ENCODE measurements at places on chromosomes 6 and 20.

DNA sequence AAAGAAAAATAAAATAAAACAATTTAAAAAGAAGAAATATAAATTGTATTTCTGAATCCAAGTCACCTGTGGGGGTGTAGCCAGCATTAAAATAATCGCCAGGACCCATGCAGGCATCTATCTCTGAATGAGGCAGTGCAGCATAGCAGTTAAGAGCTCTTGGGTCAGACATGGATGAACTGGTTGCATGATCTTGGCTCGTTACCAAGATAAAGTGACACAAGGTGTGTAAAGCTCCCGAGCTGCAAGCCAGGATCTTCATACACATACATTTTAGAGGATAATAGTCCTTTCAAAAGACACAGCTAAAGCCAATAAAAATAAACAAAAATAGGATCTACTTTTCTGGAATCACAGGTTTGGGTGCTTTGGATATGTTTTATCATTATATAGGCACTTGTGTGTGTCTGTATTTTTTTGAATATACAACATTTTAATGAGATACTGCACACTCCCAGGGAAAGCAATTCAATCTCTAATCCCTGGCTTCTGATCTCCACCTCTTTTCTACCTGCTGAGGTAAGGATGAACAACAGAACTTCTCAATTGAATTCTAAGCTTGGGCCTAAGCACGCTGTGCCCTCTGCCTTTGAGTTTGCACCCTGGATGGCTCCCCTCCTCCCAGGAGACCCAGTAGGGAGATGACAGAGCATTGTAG lies 8.9 kb downstream of the TRIM10 start:
- DNase-seq, result no peak

GRCh38 chr6:108838101-108838717 lies 10.0 kb upstream of the ARMC2 start:
- DNase-seq, result no peak

- no peak for DNase-seq
Measured at GRCh38 chr20:46563170-46563859, 12.9 kb upstream of the OCSTAMP start.

- no peak for DNase-seq
Measured at GRCh38 chr20:37480919-37481318, 40.1 kb upstream of the NNAT start.

DNA sequence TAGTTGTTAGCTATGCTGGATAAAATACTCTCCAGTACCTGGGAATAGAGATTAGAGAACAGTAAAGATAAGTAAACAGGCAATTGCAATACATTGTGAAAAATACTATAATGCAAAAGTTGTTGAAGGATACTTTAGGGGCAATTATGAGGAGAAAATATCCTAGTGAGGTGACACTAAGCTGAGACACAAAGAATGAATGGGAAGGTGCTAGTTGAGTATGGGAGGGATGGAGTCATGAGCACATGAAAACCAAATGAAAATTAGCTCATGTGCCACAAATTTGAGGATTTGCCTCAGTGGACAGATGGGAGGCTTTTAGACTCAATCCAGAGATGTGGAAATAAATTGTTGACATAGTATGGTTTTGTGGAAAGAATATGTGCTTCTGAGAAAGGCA lies 370.5 kb upstream of the MMS22L start:
- no peak for DNase-seq

DNA sequence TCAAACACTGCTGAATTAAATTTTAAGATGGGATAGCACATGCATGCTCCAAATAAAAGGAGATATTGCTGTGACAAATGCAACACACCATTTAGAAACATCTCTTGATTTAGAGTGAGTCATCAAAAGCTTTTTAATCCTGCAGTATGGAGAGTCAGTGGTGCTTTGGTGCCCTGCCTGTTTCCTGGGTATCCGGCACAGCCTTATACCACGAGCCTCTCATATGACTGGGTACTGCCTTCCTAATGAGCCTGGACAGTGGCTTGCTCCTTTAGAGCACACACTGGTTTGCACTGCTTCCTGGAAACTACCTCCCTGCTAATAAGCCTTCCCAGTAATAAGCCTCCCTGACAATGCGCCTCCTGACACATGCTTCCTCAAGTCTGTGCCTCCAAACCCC lies 65.3 kb upstream of the KCNK16 start:
- DNase-seq, result no peak

GRCh38 chr20:21804802-21805201 lies 99.3 kb downstream of the PAX1 start:
- DNase-seq, result no peak

GRCh38 chr20:35700625-35701148 lies 1.5 kb downstream of the ROMO1 start:
- no peak for DNase-seq

DNA sequence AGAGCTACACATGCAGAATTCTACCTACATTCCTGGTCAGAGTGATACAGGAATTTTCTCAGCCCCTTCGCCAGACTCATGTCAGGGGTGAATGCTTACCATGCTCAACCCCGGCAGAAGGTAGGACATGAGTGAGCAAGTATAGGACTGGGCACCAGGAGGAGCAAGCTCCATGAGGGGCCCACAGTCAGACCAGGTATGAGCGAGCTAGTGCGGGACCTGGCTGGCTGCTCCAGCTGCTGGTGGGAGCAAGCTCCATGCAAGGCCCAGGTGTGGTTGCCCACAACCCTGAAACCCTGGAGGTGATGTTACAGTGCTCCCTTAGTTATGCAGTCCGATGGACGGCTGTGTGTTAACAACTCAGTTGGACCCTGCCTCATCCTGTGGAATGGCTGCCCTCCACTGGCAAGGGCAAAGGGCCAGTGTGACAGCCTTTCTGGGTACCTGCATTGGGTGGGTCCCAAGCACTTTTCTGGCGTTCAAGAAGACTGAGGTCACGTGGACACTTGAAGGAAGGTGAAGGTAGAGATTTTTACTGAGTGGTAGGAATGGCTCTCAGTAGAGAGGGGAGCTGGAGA lies 503.5 kb upstream of the CITED2 start:
- DNase-seq, result no peak

- DNase-seq, result no peak
Measured at GRCh38 chr6:52144196-52145076, 41.7 kb upstream of the IL17A start.

- DNase-seq, result no peak
Measured at GRCh38 chr20:24006626-24007025, 18.0 kb upstream of the GGTLC1 start.

DNA sequence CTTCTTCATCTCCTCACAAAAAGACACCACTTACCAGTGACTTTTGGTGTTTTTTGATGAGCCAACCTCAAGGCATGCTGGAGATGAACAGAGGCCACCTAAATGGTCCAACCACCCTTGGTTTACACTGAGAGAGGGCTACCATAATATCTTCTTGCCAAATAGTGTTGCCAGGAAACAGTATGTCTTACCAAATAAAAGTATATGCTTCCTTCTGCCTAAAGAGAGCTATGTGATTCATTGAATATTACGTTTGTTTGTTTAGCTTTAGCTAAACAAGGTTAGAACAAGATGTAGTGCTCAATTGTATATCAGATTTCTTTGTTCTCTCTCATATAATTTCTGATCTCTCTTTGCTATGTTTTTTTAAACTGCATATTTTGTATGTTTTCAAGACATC lies 40.6 kb upstream of the BMP6 start:
- DNase-seq, result no peak

- DNase-seq, result peak; percentile 89
Measured at GRCh38 chr6:33199687-33200218, 712 bp downstream of the RXRB start.

- DNase-seq, result no peak
Measured at GRCh38 chr6:736657-737446, 43.9 kb upstream of the EXOC2 start.

DNA sequence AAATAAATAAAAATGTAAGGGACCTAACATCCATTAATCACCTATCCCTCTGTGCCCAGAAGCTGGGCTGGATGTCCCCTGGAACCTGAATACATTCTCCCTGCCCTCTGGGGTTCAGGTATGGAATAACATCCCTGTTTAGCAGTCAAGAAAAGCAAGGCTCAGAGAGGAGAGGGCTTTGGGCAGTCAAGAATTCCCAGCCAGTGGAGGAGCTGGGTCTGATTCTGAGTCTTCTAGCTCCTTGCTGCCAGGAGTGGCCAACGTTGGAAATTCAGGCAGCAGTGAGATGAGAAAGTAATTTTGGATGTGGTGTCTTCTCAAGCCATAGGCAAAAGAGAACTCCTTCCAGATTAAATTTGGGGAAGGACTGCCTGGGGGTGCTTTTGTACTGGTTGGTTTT lies 42.6 kb upstream of the ZNFX1 start:
- no peak for DNase-seq

- DNase-seq, result no peak
Measured at GRCh38 chr6:128569732-128570679, 49.6 kb upstream of the PTPRK start.

- DNase-seq, result no peak
Measured at GRCh38 chr6:110542311-110543024, 66.1 kb upstream of the SLC22A16 start.

DNA sequence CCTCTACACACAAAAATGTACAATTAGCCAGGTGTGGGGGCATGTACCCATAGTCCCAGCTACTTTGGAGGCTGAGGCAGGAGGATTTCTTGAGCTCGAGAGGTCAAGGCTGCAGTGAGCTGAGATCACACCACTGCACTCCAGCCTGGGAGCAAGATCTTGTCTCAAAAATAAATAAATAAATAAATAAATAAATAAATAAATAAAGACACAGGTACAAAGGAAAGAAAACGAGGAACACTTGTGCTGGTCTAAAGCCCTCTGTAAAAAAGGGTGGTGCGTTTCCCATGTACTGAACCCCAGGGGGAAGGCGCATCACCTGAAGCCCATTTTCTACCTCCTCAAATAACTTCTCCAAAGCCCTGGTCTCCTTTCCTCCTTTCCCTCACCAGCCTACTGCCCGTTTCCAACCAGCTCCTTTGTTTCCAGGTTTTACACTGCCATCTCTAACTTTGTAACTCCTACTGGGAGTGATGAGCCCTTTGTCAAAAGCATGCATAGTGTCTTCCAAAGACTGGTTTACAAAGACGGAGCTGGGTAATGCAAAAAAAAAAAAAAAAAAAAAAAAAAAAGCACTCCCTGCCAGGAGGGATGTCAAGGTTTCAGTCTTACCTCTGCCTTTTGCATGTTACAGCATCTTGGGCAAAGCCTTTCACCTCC lies 81.5 kb upstream of the SOX4 start:
- DNase-seq, result no peak

DNA sequence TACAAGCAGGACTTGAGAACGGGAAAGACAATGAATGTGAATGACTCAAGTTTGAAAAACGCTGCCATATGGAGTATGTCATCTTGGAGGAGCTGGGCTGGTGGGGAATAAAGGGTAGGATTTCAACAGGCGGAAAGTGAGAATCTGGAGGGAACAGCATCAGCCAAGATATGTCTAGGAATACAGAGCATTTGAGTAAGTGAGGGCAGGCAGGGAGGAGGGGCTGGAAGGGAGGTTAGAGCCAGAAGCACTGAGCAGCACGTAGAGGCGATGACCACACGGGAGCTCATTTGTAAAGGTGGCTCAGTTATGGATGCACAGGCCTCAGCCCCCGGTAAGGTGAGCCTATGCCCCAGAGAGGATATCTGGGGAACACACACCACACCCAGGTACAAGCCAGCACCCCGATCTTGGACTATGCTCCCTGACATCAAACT lies 115.1 kb downstream of the ZMYND8 start:
- DNase-seq, result no peak

DNA sequence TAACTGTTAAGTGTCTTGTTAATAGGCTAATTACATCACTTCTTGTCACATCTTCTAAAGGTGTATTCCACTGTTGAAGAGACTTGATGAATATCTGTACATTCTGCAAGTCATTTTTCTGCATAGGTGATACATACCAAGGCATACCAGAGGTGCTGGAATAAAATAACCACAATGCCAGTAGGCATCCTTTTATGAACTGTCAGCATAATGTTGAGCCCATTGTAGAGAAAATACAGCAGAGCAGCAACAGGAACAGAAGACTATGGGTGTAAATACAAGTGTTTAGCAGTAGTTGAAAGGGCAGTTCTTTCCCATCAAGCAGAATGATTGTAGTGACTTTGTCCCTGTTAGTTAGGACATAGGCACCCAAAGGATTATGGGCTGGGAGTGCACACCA lies 44.4 kb upstream of the ZNF337 start:
- DNase-seq, result no peak

DNA sequence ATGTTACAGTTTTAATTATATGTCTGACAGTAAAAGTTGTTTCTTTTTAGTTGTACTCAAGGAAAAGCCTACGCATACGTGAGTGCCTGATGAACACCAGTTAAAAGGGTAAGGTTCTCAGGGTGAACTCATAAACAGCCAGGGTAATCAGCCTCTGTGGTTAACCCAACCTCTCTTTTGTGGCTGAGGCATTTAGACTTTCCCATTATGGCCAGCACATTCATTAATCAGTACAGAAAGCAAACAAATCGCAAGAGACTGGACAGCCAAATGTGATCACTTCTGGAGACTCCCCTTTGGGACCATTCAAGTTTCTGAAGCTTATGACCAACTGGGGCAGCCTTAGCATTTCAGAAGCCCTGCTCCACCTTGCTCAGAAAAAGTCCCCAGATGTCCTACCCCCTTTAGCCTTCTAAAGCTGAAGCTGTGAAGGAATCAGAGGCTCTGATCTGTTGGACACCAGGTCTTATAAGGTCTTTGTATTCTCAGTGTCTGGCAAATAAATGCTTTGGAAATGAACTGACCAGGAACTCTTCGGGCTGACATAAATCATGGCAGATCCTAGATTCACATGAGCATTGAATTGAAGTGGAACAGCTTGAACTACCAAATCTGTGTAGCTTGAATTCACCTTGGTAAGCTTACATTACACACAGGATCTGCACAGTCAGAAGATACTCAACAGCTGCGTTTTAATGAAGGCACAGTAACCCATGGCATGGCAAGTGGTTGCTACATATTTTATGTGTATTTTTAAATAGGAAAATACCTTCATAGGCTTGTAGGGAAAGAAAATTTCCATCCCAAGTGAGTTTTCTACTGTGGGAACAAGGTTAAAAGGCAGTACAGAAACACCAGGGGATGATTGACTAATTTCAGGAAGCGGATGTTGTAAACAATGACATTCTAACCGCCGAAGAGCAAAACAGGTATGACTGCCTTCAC lies 18.7 kb downstream of the IL20RA start:
- no peak for DNase-seq

DNA sequence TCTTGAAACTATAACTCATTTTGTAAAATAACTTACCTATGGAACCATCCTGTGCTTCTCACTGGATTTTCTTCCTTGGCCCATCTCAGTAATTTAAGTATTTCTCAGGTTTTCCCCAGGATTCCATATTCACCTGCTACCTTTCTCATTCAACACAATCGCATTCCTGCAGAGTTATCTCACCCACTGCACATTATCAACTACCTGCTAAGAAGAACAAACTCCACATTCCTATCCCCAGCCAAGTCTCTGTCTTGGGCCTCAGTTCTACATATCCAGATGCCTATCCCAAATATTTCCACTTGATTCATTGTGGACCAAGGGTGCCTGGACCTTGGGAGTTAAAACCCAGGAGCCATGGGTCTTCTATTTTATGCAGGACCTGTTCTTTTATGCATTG lies 60.2 kb upstream of the KCNQ5 start:
- DNase-seq, result no peak
